Activated T-helper 1 cell treated with anti-CD3 and anti-CD28 coated beads, Interleukin-12 subunit alpha, Interleukin-12 subunit beta, Interleukin-2, Interleukin-4 antibody, amounts not matched to agents 30 ng/mL and 10 ng/mL and 1 ng/mL, durations not matched to agents 14 hours and 24 hours and 36 hours (primary cell): ENCODE measurements at places on chromosomes 2 and 18.

DNA sequence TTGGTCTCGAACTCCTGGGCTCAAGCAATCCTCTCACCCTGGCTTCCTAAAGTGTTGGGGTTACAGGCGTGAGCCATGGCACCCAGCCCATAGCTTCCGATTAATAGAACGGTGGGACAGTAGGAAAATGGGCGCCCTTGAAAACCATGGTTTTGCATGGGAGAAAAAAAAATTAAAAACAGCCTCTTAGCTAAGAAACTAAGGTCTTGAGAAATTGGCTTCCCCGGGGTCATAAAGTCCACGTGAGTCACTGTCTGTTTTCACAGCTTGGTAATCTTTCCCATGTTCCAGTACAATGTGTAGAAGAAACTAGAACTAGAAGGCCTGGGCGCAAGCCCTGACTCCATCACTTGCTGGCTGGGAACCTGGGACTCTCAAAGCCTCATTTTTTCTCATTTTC is 20.7 kb downstream of the B3GNT2 start:
- no peak for DNase-seq

- DNase-seq = no peak
Measured at GRCh38 chr2:71990826-71991225, 156.8 kb downstream of the CYP26B1 start.

DNA sequence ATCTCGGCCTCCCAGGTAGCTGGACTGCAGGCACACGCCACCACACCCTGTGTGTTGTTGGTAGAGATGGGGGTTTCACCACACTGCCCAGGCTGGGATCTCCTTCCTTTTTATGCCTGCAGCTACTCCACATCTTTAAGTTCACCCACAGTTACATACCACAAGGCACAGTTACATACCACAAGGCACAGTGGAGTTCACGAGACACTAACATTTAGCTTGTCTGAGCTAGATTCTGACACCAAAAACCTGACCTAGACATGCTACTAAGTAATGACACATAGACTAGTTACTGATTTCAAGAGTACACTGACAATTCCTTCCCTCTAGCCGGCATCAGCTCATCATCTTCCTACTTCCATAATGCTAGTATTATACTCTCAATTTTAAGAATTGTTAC is 4.3 kb downstream of the POLR2D start:
- DNase-seq = no peak

GRCh38 chr2:152395103-152395502 is 60.1 kb downstream of the FMNL2 start:
- DNase-seq = no peak

- DNase-seq = no peak
Measured at GRCh38 chr18:70142001-70142400, 63.5 kb downstream of the RTTN start.

GRCh38 chr2:188940171-188940570 is 34.0 kb upstream of the COL3A1 start:
- DNase-seq = no peak

DNA sequence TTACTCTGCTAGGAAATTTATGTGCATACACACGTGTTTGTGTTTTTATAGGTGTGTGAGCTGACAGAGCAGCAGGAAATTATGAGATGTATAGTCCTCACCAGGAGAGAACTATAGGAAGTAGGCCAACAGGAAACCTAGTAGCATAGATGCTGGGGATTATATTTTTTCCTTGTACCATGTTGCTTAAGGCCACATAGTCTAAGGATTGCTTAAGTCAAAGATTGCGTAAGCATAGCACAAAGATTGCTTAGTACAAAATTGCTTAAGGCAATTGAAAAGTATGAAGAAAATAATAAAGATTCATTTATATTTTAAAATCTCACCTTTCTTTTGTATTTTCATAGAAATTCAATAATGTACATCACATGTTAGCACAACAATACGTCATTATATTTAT is 18.7 kb upstream of the CCDC102B start:
- DNase-seq = no peak

GRCh38 chr2:104862058-104862941 is 8.4 kb downstream of the POU3F3 start:
- no peak for DNase-seq

DNA sequence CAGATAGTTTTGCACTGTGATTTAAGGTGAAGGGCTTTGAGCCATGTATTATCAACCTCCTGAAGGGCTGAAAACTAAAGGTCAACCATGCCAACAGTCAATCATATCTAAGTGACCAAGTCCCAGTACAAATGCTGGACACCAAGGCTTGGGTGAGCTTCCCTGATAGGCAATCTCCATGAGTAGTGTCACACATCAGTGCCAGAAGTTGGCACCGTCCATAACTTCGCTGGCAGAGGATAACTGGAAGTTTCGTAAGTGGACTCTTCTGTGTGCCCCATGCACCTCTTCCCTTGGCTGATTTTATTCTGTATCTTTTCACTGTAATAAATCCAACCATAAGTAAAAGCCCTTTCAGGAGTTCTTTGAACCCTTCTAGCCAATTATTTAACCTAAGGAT is 13.2 kb downstream of the REV1 start:
- DNase-seq = no peak
